ENCODE measurements at places on chromosomes 7 and 10.

- DNase-seq = no peak
These were observed 131.4 kb upstream of the ZMIZ1 start for GRCh38 chr10:78937393-78937792.

DNA sequence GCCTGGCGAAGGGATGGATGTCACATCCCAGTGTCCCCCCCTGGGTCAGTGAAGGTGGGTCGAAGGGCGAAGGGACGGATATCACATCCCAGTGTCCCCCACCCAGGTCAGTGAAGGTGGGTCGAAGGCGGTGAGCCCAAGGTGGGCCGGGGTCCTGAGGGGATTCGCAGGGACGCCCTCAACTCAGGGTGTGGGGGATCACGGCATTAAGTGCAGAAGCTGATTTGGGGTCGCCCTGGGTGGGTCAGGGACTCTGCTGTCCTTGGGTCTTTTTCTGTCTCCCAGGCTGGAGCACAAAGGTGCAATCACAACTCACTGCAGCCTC lies 21.9 kb downstream of the ADAP1 start:
- DNase-seq = no peak

GRCh38 chr10:126902157-126902556 lies 3.1 kb upstream of the DOCK1 start:
- DNase-seq = peak; percentile 90

DNA sequence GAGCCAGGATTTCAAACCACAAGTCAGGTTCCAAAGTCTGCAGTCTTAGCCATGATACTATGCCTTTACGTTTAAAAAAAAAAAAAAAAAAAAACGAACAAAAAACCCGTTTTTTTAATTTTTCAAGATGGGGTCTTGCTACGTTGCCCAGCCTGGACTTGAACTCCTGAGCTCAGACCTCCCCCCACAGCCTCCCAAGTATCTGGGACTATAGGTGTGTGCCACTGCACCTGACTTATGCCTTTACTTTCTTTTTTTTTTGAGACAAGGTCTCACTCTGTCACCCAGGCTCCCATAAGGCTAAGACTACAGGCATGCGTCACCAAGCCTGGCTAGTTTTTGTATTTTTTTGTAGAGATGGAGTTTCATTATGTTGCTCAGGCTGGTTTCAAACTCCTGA lies 14.7 kb downstream of the ASNS start:
- no peak for DNase-seq

GRCh38 chr7:44979481-44980392 lies 922 bp upstream of the MYO1G start:
- peak; percentile 72 for DNase-seq
